Cardiac muscle cell (in vitro differentiated cells and primary cell): ENCODE measurements at places on chromosomes 11 and 22. TPM values are rescaled to one million over a fixed set of nuclear protein-coding genes. Genes with fewer than 3 reads are reported as not detected.

Gene OTOG
- total RNA-seq = 0.14 and 0.15 TPM in 2 replicates

Gene POU2AF1
- not detected in 2 replicates for total RNA-seq

Gene SCGB1D4
- total RNA-seq = not detected in 2 replicates

Gene ZDHHC13
- total RNA-seq = 8.2 and 10.4 TPM in 2 replicates

Gene PRG2
- total RNA-seq = not detected in 2 replicates

Gene PRODH
- total RNA-seq = 2.1 and 7.1 TPM in 2 replicates

- DNase-seq = no peak
- no peak overlapping the region for H3K27ac ChIP-seq
- H3K36me3 ChIP-seq = no peaks in the 10 kb centered on the region
- H3K4me3 ChIP-seq = no peak overlapping the region
- peaks cover 9% of the 10 kb centered on the region for H3K27me3 ChIP-seq
- no peaks in the 10 kb centered on the region for H3K4me1 ChIP-seq
Measured at GRCh38 chr11:116162886-116163230, 609.9 kb downstream of the BUD13 start.

DNA sequence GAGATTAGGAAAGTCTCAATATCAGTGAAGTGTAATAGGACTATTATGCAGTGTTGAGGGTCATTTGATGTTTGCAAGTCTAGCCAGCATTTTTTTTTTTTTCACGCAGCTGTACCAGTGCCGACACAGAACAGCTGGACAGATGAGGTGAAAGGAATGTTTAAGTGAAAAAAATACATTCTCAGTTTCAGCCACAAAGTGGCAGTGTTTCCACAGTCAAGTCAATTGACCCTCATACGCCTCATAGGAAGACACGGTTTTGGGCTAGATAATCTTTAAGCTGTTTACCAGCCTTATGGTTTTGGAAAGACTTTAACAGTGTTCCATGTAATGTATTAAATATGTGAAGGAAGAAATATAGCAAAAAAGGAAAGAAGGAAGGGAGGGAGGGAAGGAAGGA, 349.9 kb upstream of the ANO3 start:
- peak; percentile 87 for DNase-seq
- H3K27ac ChIP-seq = no peak overlapping the region
- no peaks in the 10 kb centered on the region for H3K36me3 ChIP-seq
- H3K4me3 ChIP-seq = no peak overlapping the region

- no peaks in the 10 kb centered on the region for H3K27me3 ChIP-seq
- no peaks in the 10 kb centered on the region for H3K36me3 ChIP-seq
- peaks cover 5% of the 10 kb centered on the region for H3K4me1 ChIP-seq
- no peak overlapping the region for H3K27ac ChIP-seq
- DNase-seq = no peak
Measured at GRCh38 chr11:93819966-93820695, 30.3 kb downstream of the VSTM5 start.

GRCh38 chr11:43638717-43639116, 41.8 kb upstream of the HSD17B12 start:
- peaks cover 28% of the 10 kb centered on the region for H3K27me3 ChIP-seq
- DNase-seq = no peak
- no peaks in the 10 kb centered on the region for H3K36me3 ChIP-seq
- H3K4me3 ChIP-seq = no peak overlapping the region

DNA sequence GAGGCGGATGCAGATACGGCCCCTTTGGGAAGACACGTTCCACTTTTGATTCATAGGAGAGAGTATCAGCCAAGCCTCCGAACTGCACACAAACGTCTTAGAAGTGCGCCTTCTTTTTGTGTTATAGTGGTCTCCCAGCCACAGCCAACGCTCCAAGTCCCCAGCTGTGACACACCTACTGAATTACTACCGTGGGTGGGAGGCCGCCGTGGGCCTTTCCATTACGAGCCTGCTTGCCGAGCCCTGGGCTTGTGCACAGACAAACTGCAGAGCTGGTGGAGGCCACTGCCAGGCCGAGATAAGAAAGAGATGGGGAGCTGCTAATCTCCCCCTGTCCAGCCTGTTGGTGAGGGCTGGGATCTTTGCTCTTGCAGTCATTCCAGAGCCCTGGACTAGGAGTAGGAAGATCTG, 761 bp downstream of the HMBS start:
- DNase-seq = no peak
- H3K36me3 ChIP-seq = peaks cover 13% of the 10 kb centered on the region

- DNase-seq = peak; percentile 71
- H3K27me3 ChIP-seq = no peaks in the 10 kb centered on the region
- H3K4me3 ChIP-seq = peak overlapping the region; percentile 91
Measured at GRCh38 chr11:30585892-30586250, 282 bp downstream of the MPPED2 start.

DNA sequence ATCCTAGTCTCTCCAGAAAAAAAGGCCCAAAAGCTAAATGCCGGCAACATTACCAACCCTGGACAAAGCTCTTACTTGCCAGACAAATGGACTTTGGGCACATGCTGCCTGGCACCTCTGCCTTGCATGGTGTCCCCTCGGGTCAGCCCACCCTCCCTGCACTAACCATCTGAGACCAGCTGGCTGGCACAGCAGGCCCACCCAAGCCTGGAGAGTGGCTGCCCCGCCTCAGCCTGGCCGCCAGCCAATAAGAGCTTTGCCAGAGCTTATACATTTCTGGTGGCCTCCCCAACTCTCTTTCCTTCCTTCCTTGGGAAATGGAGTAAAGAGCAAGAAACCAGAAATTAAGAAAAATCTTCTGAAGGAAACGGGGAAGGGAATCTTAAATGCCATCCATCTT, 24.5 kb downstream of the MCHR1 start:
- H3K27ac ChIP-seq = no peak overlapping the region
- DNase-seq = no peak
- H3K4me3 ChIP-seq = no peak overlapping the region
- no peaks in the 10 kb centered on the region for H3K27me3 ChIP-seq
- H3K4me1 ChIP-seq = no peaks in the 10 kb centered on the region
- no peaks in the 10 kb centered on the region for H3K36me3 ChIP-seq

DNA sequence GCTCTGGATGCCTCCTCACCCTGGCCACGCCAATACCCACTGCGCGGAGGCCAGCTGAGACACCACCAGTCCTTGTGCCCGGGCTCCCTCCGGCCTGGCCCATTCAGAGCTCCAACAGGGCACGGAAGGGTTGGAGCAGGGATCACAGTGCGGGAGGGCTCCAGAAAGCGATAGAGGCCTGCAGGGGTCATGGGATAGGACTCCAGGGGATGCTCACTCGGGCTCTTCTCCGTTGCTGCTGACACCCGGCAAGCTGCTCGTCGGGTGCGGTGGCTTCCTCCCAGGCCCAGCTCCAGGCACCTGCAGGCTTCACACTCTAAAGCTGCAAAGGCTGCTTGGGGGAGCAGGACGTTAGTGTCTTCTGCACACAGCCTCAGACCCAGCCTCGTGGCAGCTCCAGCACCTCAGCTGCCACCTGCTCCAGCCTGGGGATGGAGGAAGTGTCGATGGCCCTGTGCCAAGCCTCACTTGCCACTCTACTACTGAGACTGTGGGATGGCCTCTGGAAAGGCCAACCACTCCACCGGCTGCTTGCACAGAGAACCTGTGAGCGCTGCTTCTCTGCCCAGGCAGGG, 10.6 kb downstream of the WNT7B start:
- no peak overlapping the region for H3K4me3 ChIP-seq
- no peak overlapping the region for H3K27ac ChIP-seq
- no peak for DNase-seq
- H3K36me3 ChIP-seq = no peaks in the 10 kb centered on the region

- DNase-seq = no peak
- H3K27me3 ChIP-seq = no peaks in the 10 kb centered on the region
- H3K27ac ChIP-seq = no peak overlapping the region
- H3K4me3 ChIP-seq = no peak overlapping the region
Measured at GRCh38 chr11:80086496-80087055, 645.7 kb upstream of the TENM4 start.

GRCh38 chr11:88522624-88523385, 185.3 kb upstream of the CTSC start:
- H3K27ac ChIP-seq = no peak overlapping the region
- no peak for DNase-seq
- no peaks in the 10 kb centered on the region for H3K4me1 ChIP-seq
- H3K36me3 ChIP-seq = no peaks in the 10 kb centered on the region
- H3K27me3 ChIP-seq = no peaks in the 10 kb centered on the region

DNA sequence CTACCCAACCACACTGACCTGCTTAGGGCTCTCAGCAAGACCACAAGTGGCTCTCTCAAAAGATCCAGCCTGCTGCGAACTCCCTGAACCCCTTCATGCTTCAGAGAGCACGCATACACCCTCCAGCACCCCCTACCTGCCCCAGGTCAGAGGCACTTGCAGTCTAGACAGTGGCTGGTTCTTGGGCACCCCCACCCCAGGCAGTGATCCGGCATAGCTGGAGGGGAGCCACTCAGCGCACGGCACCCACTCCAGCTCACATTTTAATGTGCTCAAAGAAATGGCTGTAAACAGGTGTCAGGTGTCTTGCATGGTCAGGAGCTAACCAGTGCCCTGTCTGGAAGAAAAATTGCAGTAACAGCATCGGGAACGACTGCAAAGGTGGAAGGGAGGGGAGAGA, 140.8 kb downstream of the PKNOX2 start:
- no peaks in the 10 kb centered on the region for H3K27me3 ChIP-seq
- no peak overlapping the region for H3K27ac ChIP-seq
- no peaks in the 10 kb centered on the region for H3K36me3 ChIP-seq
- no peak overlapping the region for H3K4me3 ChIP-seq

GRCh38 chr11:73194593-73194992, 23.5 kb upstream of the P2RY2 start:
- H3K4me1 ChIP-seq = peaks cover 9% of the 10 kb centered on the region
- no peak overlapping the region for H3K27ac ChIP-seq
- H3K27me3 ChIP-seq = no peaks in the 10 kb centered on the region
- no peak overlapping the region for H3K4me3 ChIP-seq
- DNase-seq = no peak
- no peaks in the 10 kb centered on the region for H3K36me3 ChIP-seq

DNA sequence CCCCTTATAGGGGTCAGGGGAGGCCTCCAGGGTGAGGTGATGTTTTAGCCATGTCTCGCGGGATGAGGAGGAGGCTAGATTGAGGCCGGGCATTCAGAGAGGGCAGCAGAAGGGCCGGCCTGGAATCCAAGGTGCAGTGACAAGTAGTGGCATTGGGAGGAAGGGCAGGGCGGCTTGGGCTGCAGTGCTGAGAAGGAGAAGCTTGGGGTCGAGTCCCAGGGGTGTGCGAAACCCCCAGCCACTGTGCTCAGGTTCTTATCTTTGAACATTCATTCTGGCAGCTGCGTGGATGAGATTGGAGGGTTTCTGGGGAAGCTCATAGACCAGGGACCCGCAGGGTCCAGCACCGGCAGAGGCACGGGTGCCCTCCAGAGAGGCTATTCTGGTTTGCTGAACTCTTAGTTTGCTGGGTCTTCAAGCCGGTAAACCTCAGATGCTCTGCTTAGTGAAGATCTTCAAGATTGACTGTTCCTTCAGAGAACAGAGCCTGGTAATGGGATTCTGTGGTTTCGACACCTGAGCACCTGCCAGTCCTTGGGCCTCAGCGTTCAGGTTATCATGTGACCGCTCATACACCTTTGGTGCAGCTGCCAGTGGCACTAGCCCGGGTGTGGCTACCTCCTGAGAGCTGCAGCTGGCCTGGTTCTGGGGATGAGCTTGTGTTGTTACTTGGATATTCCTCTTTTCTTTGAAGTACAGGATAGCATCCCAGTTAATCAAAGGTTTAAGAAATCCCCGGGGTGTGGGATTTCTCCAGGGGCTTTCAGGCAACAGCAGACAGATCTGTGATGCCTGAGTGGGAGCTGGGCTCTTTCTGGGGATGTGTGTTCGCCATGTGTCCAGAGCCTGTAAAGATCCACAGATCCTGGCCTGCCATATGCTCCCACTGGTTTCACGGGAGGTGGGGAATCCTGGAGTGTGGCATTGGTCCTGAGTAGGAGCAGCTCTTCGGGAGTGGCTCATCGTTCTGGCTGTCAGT, 152.8 kb downstream of the TBC1D22A start:
- H3K36me3 ChIP-seq = peaks cover 2% of the 10 kb centered on the region
- no peak overlapping the region for H3K27ac ChIP-seq
- no peak for DNase-seq
- no peak overlapping the region for H3K4me3 ChIP-seq
- no peaks in the 10 kb centered on the region for H3K27me3 ChIP-seq

DNA sequence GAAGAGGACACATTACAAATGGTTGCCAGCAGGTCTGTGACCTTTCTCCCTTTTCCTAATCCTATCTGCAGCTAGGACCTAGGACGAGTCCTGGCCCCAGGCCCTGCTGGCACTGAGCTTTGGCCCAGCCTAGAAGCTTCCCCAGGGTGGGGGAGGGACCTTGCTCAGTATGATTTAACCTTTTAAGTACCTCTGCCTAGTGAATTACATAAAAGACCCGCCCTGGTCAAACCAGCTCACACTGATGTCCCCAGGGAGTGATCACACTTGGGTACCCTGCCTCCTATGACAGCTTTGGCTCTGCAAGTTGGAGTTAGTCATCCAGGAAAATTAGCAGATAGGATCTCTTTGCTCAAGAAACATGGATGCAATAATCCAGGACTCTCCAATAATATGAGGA, 21.9 kb downstream of the ASCC2 start:
- no peaks in the 10 kb centered on the region for H3K27me3 ChIP-seq
- H3K4me1 ChIP-seq = peaks cover 3% of the 10 kb centered on the region
- no peak overlapping the region for H3K27ac ChIP-seq
- no peak for DNase-seq

DNA sequence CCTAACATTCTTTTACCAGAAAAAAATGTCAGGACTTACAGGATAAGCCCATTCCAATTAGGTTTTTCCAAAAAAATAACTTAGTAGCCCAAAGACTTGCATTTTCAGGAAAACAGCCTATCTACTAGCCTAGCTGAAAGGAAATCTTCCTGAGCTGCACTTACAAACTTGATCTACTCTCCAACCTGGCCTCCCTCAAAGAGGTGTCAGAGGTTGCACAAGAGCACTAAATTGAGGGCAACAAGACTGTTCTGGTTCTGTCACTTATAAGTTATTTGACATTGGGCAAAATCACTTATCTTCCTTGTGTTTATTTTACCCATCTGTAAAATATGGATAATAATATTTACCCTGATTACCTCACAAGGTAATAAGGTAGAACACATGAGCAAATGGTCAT, 7.9 kb upstream of the SOX6 start:
- H3K27ac ChIP-seq = no peak overlapping the region
- H3K4me1 ChIP-seq = no peaks in the 10 kb centered on the region
- DNase-seq = no peak
- H3K36me3 ChIP-seq = no peaks in the 10 kb centered on the region
- H3K27me3 ChIP-seq = no peaks in the 10 kb centered on the region

- no peak overlapping the region for H3K27ac ChIP-seq
- H3K4me1 ChIP-seq = peaks cover 5% of the 10 kb centered on the region
- no peaks in the 10 kb centered on the region for H3K27me3 ChIP-seq
- DNase-seq = no peak
Measured at GRCh38 chr11:94149431-94150017, 20.9 kb downstream of the PANX1 start.
